ENCODE measurements at places on chromosomes 12 and 14. TPM values are rescaled to one million over a fixed set of nuclear protein-coding genes. Genes with fewer than 3 reads are reported as not detected.

- no peak for DNase-seq
These were observed 295.1 kb downstream of the GRIN2B start for GRCh38 chr12:13686260-13686659.

- DNase-seq: no peak
These were observed 50.1 kb downstream of the SLC25A21 start for GRCh38 chr14:37122288-37122687.

GRCh38 chr12:122031342-122032216 lies 9.9 kb downstream of the BCL7A start:
- peak; percentile 69 for DNase-seq

GRCh38 chr12:52331833-52332232 lies 10.6 kb upstream of the KRT83 start:
- DNase-seq: no peak

GRCh38 chr12:110556705-110557104 lies 26.4 kb downstream of the PPTC7 start:
- no peak for DNase-seq

DNA sequence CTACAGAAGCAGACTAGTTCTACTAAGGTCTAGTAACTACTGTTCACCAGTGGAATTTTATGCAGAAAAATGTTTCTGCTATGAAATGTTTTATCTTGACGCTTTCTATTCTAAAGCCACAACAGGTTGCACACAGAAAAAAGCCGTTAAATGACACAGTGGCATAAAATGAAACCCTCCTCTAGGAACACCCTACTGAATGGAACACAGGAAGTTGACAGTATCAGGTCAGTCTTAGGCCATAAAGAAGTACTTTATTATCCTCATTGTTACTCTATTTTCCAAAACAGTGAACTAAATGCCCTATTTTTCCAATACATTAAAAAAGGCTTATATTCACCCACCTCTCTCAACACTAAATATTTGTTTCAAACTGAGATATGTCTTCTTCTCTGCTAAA lies 21.9 kb downstream of the EPS8 start:
- DNase-seq: no peak

- no peak for DNase-seq
These were observed 442.5 kb downstream of the EGLN3 start for GRCh38 chr14:33508126-33509062.

Gene OR11H6
- total RNA-seq: not detected

Gene ZFHX2
- 1.4 TPM for total RNA-seq

Gene GPR65
- 23.2 TPM for total RNA-seq

Gene G2E3
- total RNA-seq: 35.1 TPM

Gene MGAT4C
- not detected for total RNA-seq

Gene RNFT2
- 11.4 TPM for total RNA-seq

Gene NRXN3
- total RNA-seq: not detected

Gene DBX2
- total RNA-seq: not detected

Gene CATSPERB
- 2.3 TPM for total RNA-seq

Gene ETFBKMT
- 1.6 TPM for total RNA-seq

Gene NID2
- 0.20 TPM for total RNA-seq
